ENCODE measurements at places on chromosomes 1 and 21. TPM values are rescaled to one million over a fixed set of nuclear protein-coding genes. Genes with fewer than 3 reads are reported as not detected.

- no peak for DNase-seq
Observed at GRCh38 chr1:196462086-196462485, 146.2 kb downstream of the KCNT2 start.

DNA sequence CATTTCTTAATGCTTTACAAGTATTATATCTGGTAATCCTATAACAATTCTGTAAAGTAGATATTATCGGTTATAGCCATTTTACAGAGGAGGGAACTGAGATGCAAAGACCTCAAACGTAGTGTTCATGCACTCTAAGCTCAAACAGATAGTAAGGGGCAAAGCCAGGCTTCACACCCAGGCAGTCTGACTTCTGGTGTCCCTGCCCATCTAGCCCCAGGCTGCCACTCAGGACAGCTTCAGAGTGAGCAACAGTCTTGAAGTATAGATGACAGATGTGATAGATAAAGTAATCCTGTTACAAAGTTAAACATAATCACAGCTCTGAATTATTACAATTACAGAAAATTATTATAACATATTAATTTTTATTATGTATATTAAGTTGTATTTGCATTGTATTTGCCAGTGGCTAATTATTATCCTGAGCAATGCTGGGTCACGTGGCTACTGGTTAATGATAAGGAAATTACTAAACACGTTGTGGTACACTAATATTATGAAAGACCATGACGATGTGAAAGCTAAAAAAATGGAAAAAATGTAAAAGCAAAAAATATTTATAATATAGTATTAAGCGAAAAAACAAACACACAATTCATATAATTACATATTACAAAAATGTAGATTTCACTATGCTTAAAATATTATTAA, 6.1 kb upstream of the TRAF3IP3 start:
- DNase-seq, result no peak

- no peak for DNase-seq
Observed at GRCh38 chr1:42866549-42866948, 20.1 kb downstream of the ZNF691 start.

- no peak for DNase-seq
Observed at GRCh38 chr1:186215636-186216035, 159.4 kb downstream of the TPR start.

DNA sequence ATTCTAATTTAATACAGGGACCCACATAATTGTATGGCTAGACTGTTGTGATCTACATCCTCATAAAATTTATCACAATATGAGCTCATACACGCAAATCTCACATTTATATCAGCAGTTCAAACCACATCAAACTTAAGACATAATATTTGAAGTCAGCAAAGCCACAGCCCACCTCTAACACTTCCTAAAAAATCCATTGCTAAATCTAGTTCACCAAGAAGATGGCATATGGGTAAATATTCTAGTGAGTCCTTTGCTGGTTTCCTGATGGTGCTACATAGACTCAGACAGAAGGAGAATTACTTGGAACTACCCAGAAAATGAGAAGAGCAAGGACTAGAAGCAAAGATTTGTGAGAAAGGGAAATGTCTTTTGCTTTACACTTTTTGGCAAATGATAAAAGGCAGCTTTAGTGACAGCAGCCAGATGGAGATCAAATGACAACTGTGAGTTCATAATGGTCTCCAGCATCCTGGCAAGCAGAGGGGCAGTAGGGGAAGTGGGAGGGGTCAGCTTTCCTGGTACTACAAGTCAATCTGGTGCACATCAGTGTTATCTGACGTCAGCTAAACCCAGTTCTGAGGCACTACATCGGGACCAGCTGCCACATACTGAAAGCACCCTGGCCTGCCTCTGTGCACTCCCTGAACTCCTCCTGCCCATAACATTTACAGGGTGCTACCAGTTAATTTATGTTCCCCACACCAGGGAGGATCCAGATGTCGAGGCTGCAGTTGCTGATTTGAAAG, 10.6 kb upstream of the GADD45A start:
- no peak for DNase-seq

GRCh38 chr1:203640723-203641502, 14.3 kb downstream of the ATP2B4 start:
- no peak for DNase-seq

- DNase-seq, result no peak
Observed at GRCh38 chr1:25467193-25467592, 36.5 kb downstream of the MACO1 start.

DNA sequence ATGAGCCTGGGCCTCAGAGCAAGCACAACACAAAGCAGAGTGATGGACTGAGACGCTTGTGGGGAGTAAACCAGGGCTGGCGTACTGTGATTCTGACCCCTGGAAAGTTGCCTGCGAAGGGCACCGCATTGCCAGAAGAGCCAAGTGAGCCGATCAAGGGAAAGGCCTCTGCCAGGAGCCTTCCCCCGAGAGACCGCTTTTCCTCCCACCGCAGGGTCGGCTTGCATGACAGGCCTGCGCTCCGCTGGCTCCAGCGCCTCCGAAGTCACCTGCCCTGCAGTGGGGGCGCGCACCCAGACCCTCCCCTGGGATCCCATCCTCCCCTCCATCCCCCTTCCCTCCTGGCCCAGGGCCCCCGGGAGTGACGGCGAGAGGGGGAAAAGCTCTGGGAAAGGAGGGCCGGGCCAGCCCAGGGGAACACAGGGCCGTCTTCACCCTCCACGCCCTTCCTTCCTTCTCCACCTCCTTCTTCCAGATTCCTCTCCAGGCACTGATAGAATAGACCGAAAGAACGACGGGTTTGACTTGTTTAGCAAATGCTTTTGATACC, 165.0 kb downstream of the TRIM33 start:
- DNase-seq, result no peak

GRCh38 chr1:109765896-109766615, 2.3 kb upstream of the EPS8L3 start:
- no peak for DNase-seq

DNA sequence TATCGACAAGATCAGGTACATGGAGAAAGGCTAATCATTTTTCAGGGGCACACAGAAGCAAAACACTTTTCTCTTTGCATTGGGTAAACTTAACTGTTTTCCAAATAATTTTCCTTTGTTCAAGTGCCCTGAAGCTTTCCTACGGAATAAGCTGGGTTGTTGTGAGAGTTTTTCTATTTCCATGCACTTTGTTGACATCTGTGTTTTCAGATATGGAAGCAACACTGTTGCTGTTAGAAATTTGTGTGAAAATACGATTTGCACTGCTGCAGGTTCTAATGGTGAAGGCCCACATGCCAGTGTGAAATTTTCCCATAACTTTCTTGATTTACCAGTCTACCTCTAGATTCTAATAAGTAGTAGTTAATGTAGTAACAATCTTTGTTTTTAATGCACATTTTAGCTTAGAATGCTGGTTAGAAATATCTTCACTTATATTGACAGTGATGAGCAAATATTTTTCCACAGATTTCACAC, 18.3 kb downstream of the NFYC start:
- DNase-seq, result no peak

- DNase-seq, result no peak
Observed at GRCh38 chr1:162284206-162284955, 92.3 kb downstream of the SPATA46 start.

DNA sequence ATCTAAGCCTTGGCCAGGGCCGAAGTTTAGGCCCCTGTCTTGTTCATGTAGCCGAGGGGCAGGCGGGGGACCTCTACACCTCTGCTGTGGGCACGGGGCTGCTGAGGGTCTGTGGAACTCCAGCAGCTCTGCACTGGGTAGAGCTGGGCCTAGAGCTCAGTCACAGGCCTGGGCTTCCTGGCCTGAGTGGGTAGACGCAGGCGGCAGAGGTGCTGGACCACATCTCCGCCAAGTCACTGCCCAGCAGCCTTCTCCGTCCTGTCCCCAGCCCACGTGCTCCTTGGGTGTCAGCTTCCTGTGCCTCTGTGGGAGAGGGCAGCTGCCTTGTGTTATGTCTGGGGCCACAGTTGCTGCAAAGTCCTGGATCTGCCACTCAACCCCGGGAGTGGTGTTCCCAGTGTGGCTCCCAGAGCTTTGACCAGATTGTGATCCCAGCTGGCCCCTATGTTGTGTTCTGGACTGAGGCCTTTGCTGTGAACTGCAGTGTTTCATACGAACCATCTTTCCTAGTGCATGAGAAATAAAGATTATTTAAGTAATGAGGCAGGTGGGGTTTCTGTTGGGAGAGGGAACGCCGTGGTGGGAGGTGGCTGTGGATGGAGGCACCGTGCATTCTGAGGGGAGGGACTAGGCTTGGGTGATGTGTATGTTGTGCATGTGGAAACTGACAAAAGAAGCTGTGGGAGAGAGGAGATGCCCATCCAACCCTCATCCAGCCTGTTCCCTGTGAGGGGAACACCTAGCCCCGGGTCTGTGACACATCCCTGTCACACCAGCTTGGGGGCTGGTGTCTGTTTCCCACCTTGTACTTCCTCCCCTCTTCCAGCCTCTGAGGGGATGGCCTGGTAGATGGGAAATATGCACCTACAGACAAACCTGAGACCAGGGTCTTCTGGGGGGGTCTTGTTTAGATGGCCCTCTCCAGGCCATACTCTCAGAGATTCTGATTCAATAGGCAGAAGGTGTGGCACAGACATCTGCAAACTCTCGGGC, 12.2 kb downstream of the AMPD2 start:
- no peak for DNase-seq

DNA sequence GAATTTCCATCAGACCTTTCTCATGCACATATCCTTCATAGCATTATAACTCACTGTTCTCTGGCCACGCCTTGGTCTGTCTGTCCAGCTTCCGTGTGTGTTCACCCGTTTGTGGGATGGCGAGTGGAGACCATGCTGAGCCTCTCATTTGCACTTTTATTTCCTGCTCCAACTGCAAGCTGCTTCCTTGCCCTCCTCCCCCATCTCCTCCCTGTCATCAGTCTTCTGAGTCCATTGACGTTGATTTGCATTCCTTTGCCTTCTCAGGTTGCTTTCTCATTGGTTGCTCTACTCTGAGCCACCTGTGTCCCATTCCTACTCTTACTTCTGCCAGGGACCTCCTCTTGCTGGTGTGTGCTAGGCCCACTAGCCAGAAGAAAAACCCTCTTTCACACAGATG, 146.4 kb downstream of the NOS1AP start:
- DNase-seq, result no peak

DNA sequence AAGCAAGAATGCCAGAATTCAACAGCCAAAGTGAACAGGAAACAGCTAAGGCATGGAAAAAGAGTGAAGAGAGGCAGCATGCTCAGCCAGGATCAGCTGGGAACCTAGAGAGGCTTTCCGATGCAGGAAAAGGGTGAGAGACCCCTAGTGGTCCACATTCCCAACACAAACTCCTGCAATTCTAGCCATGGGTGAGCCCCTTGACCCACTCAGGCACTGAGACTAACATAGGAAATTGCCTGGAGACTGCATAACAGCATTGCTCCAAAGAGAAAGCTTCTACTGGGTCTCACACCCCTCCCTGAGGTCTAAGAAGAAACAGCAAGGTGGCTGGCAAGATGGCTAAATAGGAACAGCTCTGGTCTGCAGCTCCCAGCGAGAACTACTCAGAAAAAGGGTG, 123.2 kb downstream of the LHX8 start:
- no peak for DNase-seq

DNA sequence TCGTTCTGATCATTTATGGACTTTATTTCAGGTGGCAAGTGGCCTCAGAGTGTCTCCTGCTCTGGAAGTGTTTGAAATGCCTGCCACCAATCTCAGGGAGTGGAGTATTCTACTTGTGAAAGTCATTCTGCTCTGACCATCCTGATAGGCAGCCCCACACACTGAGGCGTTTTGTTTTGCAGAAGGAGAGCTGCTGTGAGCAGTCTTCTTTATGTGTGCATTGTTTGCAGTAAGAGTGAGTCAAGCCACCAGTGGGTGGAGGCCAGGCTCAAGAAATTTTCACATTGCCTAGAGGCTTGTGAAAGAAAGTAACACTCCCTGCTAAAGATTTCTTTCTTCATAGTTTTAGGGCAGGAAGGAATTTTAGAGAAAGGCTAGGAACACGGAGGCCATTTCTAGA, 204.4 kb downstream of the SLC35F3 start:
- DNase-seq, result no peak

The CELA3B gene
- not detected for polyA plus RNA-seq

The ZBED6 gene
- 26.4 TPM for polyA plus RNA-seq

The CDC7 gene
- 30.0 TPM for polyA plus RNA-seq

The PROK1 gene
- not detected for polyA plus RNA-seq
